ENCODE measurements at places on chromosomes 7 and 10.

DNA sequence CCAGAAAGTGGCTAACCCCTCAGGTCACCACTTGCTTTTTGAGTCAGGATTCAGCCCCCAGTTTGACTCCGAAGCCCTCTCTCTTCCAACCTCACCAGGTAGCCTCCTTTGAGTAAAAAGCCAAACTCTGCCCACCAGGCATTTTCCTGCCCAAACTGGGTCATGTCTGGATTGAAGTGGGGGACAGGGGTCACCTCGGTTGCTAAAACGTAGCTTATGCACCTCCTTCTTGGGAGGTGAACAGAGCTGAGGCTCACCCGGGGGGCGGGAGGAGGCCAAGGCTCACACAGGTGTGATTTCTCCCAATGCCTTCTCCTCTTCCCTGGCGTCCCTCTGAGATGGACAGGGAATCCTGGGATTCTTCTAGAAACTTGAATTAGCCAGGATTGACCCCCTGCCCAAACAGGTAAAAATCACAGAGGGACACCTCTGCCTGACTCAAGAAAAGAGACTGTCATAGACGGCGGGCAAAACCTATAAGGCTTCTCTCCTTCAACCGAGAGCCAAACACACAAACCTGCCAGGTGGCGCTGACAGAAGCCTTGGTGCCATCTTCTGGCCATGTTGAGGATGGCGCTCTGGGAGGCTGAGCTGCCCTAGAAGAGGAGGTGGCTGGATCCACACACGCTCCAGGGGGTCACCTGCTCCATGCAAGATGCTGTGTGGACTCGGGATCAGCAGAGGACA lies 51.6 kb downstream of the PRLHR start:
- DNase-seq, result no peak

GRCh38 chr10:132572545-132572937 lies 35.0 kb downstream of the INPP5A start:
- no peak for DNase-seq

DNA sequence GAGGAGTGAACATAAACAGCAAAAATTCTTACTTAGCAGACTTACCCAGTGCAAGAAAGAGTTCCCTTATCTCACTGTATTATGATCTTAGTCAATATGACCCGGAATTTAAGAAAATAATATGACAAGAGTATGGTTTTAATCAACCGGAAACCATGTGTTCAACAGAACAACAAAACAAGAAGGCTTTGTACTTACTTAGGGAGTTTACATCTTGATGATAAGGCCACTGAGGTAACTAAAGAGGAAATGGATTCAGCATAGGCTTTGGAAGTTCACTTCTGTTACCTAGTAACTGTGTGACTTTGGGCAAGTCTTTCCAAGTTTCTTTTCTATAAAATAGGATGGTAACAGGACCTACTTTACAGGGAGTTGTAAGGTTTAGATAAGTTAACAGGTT lies 7.4 kb upstream of the FAS start:
- no peak for DNase-seq

DNA sequence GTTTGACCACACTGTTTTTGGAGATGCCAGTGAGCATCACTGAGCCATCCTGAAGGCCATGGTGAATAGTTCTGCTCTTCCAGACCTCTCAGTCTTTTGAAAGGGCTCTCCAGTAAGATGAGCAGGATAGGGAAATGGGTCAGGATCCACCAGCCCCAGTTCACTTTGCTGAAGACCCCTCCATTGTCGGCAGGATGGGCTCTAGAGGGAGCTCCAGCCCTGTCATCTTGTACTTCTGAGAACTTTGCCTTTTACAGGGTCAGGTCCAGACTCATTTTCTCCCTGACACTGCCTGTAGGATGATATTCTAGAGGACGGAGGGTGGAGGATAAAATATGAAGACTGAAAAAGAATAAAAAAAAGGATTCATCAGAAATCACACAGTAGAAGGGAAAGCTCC lies 13.1 kb downstream of the LHFPL3 start:
- DNase-seq, result no peak
